Mesothelial cell of epicardium (in vitro differentiated cells): ENCODE measurements at places on chromosomes 2 and 18. TPM values are rescaled to one million over a fixed set of nuclear protein-coding genes. Genes with fewer than 3 reads are reported as not detected.

DNA sequence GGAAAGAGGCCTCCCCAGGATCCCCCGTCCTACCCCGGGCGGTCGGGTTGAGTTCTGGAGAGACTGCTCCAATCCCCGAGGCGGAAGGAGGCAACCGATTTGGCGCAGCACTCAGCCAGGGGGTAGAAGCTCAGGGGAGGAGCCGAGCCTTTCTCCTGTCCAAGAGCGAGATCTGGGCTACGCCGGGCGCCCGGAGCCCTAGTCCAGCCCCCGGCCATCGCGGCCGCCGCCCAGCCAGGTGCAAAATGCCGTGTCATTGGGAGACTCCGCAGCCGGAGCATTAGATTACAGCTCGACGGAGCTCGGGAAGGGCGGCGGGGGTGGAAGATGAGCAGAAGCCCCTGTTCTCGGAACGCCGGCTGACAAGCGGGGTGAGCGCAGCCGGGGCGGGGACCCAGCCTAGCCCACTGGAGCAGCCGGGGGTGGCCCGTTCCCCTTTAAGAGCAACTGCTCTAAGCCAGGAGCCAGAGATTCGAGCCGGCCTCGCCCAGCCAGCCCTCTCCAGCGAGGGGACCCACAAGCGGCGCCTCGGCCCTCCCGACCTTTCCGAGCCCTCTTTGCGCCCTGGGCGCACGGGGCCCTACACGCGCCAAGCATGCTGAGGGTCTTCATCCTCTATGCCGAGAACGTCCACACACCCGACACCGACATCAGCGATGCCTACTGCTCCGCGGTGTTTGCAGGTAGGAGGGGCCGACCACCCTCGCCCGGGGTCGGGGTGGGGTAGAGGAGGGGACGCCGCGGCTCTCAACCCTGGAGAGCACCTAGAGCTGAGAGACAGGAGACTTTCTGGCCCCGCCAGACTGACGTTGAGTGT is at the start of gene DYSF:
Gene DYSF (plus strand): TSS at position 158 of the 817 bp plus-strand sequence.
- no peak for DNase-seq

DNA sequence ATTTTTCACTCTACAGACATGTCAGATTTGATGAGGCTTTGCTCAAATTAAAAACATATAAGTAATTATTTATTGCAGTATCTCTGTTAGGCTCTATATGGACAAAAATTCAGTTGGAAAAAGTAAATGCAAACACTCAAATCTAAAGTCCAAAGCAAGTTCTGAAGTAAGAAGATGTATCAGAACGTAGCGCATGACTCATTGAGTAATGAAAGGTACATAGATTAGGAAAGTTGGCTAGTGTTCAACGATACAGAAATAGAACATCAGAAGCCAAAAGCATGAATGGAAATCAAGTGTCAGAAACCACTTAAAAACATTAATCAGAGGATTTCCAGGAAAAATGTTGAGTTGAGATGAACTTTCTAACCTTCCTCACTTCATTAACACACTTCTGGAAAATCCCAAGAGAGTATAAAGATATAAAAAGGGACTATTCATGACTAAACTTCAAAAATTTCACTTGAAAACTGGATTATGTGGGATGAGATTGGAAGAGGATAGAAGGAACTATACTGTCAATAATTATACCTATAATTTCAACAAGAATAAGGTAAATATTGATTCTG is 494.1 kb downstream of the LRRTM4 start:
- DNase-seq, result no peak

GRCh38 chr2:169768262-169768995 is 30.2 kb upstream of the SSB start:
- DNase-seq, result no peak

DNA sequence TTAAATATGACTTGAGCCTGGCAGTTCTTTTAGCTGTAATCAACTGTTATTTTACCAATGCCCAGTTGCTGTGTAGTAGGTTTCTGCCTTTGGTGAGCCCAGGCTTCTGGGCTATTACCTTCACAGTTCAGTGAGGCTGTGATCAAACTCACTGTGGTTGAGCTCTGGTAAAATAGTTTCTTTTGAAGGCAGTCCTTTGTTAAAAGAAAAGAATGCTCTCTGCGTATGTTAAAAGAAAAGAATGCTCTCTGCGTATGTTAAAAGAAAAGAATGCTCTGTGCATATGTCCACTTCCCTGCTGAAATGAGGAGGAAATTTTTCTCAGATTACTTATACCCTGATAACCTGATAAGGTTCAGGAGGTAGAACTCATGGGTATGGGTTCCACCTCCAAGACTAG is 244.3 kb downstream of the RNF144A start:
- no peak for DNase-seq

- no peak for DNase-seq
Measured at GRCh38 chr2:158795195-158795924, at the start of gene DAPL1. Gene DAPL1 (plus strand): TSS chr2:158795317. CDS start chr2:158795373, 56 bp downstream.

Gene CPLX4
- not detected in 3 replicates for total RNA-seq
